ENCODE measurements at places on chromosomes 4 and X.
A peak's percentile ranks its signal among the peaks of the same experiment; 100 is the strongest.

- DNase-seq, result peak; percentile 77
These were observed 28.2 kb upstream of the HUWE1 start for GRCh38 chrX:53714580-53715345.

GRCh38 chr4:112075906-112076305 is 69.3 kb upstream of the FAM241A start:
- no peak for DNase-seq

DNA sequence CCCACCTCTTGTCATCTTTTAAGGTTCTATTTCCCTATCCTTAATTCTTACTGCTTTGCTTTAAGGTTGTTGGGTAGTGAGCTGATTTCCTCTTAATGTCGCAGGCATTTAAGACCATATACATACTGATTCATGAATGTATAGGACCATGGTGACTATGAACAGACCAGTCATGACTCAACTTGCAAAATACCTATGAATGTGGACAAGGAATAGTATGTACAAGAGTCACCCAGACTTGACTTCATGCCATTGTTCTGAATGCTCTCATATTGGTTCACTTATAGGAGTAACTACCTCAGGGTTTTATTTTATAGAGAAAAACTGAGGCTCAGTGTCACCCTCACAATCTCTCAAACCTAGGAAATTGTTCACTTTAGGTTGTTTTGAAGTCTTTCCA is 44.3 kb downstream of the CCNG2 start:
- DNase-seq, result no peak

- no peak for DNase-seq
These were observed 64.6 kb upstream of the MTM1 start for GRCh38 chrX:150503898-150504219.

- DNase-seq, result peak; percentile 10
These were observed 12.2 kb upstream of the RAP1GDS1 start for GRCh38 chr4:98248934-98249333.

DNA sequence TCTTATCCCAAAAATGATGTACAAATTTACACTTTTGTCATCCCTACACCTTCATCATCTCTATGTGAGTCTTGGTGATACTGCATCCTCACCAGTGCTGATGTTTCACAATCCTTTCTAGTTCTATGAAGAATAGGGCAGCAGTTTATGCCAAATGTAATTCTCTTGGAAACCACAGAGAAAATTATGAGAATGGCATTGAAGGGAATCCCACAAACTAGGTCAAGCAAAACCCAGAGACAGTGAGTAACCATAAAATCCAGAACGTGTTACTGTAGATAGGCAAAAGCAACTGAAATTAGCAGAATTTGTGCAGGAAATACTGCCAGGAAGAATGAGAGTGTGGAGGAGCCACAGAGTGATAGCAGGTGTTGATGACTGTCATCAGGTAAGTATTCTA is 24.5 kb downstream of the IL15 start:
- DNase-seq, result no peak

GRCh38 chr4:162645381-162645780 is 481.6 kb upstream of the FSTL5 start:
- DNase-seq, result no peak

DNA sequence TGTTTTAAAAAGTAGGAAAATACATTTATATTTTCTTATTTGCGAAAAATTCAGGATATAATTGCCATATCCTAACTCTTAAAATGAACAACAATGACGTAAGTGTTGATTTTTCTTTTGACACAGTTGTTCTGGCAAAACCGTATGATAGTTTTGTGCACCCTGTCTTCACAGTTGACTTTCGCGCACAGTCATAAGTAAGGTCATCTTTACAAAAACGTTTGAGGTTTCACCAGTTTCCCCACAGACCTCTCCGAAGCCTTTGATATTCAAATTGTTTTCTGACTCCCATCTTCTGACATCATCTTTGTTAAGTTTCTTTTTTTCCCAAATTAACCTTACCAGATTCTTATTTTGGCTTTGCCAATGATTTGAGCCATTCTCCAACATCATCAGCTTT is 48.1 kb upstream of the ATXN3L start:
- no peak for DNase-seq

- DNase-seq, result no peak
These were observed 597.2 kb downstream of the GALNTL6 start for GRCh38 chr4:172410363-172410762.

DNA sequence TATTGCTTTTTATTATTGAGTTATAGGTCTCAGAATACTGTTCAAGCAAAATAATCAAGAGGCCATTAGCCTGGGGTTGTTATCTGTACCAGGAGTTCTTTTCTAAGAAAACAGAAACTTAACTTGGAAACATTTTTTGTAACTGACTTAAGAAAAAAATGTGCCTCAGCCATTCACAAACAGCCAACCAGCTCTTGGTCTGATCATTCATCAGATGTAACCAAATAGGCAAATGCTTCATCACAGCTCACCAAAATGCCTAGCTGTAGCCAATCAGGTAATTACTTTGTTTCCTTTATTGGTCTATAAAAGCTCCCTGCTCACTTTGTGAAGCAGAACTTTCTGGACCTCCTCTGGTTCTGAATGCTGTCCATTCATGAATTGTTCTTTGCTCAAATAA is 387.7 kb downstream of the FAT4 start:
- no peak for DNase-seq

GRCh38 chr4:168269896-168270295 is 48.7 kb downstream of the DDX60 start:
- no peak for DNase-seq

DNA sequence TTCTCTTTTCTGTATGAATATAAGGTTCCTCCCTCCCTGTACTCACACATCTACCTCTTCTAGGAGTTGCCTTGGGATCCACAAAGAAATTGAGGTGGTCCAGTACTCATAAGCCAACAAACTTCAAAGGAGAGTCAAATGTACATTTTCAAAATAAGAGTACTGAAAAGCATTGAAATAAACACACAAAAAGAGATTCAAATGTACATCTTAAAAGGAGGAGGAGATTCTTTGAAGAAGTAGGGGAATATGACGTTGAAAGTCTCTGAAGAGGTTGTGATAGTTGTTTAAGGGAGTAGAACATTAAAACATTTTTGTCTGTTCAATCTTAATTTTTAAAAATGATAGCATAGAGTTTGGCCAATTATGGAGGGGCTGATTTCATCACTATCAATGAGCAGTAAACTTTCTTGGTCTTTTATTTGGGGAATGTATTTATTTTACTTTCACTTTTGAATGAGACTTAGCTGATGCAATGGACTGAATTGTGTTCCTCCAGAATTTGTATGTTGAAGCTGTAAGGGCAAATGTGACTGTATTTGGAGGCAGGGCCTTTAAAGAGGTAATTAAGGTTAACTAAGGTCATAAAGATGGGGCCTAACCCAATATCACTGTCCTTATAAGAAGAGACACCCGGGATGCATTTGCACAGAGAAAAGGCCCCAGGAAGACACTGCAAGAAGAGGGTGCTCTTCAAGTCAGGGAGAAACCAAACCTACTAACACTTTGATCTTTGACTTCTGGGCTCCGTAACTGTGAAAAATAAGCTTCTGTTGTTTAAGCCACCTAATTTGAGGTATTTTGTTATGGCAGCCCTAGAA is 226.3 kb upstream of the PGRMC2 start:
- no peak for DNase-seq

GRCh38 chrX:2629316-2630007 is 61.6 kb upstream of the CD99 start:
- DNase-seq, result no peak

DNA sequence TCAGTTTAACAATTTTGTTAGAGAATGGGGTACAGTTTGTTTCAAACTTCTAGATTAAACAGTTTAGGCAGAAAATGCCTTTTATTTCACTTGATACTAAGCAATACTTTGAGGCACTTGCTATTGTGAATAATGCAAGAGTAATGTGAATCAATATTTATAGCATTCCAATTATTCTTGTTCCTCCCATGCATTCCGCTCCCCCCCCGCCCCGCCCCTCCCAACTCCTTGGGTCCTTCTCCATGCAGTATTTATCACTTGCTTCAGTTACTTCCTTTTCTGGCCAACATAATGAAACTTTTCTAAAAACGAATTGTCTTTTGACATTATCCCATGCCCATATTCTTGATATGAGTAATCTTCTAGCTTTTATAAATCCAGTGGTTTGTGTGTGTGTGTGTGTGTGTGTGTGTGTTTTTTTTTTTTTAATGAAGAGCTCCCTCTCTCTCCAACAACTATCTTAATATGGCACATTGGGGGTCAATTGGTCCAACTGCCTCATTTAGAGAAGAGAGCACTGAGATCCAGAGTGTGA is 1.6 kb downstream of the BANK1 start:
- no peak for DNase-seq

- no peak for DNase-seq
These were observed 2.9 kb downstream of the CLOCK start for GRCh38 chr4:55543858-55544257.

- DNase-seq, result no peak
These were observed 248.9 kb upstream of the UGT8 start for GRCh38 chr4:114349543-114350175.

DNA sequence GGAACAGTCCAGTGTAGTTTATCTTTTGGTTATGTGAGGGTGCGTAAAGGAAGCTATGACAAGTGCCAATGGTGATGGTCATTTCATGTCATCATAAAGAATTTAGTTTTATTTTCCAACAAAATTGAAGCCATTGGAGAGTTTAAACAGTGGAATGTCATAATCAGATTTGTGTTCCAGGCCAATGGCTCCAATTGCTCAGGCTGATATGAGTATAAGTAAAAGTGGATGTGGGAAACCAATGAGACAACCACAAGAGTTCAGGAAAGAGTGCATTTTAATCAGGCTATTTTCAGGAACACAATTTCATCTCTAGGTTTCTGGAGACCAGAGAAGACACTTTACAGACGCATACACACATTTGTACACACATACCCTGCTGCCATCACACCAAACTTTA is 20.7 kb downstream of the SPANXC start:
- no peak for DNase-seq

DNA sequence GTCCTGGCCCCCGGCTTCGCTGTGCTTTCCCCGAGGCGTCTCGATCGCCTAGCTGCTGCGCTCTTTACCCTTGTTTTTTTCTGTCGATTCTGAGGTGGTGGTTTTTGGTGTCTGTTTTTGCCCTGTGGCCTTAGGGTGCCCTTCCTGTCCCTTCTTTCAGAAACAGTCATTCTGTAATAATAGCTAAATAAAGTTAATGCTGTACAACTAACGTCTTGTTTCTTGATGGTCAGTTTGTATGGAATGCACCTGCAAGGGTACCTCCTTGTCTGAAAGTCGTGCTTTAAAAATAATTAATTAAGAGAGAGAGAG is 686 bp downstream of the FIP1L1 start:
- no peak for DNase-seq

DNA sequence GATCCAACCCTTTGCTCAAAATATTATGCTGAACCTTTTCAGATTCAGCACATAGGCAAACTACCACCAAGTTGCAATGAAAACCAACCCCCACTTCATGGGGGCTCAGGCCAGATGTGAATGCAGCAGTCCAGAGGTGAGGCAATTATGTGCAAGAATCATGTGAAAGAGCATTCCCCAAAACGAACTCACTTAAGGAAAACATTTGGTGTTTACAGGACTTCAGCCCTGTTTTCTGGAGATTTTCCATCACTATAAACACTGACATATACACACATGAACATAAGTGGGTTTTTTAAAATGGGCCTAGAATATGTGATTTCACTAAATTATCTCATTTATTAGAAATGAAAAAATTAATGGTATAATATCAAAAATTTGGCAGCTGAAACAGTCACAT is 31.5 kb downstream of the BMP3 start:
- DNase-seq, result no peak

GRCh38 chr4:138869631-138870030 is 145.9 kb upstream of the NOCT start:
- no peak for DNase-seq

GRCh38 chr4:57424232-57424897 is 314.2 kb upstream of the IGFBP7 start:
- no peak for DNase-seq

DNA sequence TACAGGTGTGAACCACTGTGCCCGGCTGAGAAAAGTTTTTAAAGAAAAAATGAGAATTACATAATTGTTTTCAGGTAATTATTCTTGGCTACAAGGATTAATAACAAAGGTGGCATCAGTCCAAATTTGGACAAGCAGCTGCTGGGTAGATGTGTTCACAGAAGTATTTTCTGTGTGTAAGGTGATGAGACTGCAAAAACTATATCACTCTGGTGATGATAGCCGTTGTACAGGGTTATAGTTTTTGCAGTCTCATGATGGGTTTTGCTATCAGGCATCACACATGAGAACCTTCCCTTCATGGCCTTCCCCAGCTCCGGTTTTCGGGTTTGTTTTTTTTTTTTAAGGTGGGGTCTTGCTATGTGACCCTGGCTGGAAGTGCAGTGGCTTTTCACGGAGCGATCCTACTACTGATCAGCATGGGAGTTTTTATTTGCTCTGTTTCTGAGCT is 5.1 kb upstream of the SLC10A3 start:
- no peak for DNase-seq

Data from activated naive CD4-positive, alpha-beta T cell treated with anti-CD3 and anti-CD28 coated beads for 36 hours (primary cell).